ENCODE measurements at places on chromosomes 2 and 18.

DNA sequence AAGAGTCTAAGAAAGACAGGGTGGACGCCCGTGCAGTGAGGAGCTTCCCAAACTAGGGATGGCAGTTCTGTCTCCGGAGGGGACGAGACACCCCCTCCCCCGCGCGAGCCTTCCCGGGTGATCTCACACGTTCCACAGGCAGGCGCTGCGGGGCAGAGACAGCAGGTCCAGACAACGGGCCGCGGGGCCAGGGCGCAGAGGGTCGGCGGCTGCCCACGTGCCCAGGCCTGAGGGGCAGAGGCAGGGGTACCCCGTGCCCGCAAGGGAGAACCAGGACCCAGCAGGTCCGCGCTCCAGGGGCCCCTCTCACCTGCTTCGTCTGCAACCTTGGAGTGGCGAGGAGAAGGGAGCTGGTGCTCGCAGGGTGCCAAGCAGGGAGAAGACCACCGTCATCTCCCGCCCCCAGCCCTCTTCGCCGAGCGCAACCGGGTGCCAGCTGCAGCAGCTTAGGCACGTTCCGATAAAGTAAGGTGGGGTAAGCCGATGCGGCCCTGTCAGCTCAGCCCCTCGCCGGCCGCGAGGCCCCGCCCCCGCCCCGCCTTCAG is at the start of gene GPR155:
TSS of gene GPR155 (minus strand) at position 467 of the 545 bp plus-strand sequence. CDS start 5,073 bp downstream, outside the sequence.
- DNase-seq: no peak

GRCh38 chr2:60053791-60054190 is 499.7 kb downstream of the BCL11A start:
- no peak for DNase-seq

GRCh38 chr2:112092286-112093041 is 37.4 kb downstream of the TMEM87B start:
- no peak for DNase-seq

DNA sequence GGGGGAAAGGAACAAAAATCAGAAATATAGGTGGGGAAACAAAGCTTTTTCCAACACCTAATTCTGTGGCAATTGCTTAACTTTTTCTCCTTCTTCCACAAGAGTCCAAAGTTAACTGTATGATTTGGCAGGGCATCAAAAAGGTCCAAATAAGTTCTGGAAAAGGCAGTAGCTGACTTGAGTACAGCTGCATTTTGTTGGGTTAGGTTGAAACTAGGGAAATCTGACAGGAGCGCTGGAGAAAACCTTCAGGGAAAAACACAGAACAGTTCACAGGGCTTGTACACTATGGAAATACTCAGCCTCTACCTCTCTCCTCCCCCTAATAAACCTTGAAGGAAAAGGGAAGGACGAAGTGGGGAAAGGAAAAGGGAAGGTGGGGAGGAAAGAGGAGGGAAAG is 438.6 kb downstream of the ZEB2 start:
- no peak for DNase-seq

DNA sequence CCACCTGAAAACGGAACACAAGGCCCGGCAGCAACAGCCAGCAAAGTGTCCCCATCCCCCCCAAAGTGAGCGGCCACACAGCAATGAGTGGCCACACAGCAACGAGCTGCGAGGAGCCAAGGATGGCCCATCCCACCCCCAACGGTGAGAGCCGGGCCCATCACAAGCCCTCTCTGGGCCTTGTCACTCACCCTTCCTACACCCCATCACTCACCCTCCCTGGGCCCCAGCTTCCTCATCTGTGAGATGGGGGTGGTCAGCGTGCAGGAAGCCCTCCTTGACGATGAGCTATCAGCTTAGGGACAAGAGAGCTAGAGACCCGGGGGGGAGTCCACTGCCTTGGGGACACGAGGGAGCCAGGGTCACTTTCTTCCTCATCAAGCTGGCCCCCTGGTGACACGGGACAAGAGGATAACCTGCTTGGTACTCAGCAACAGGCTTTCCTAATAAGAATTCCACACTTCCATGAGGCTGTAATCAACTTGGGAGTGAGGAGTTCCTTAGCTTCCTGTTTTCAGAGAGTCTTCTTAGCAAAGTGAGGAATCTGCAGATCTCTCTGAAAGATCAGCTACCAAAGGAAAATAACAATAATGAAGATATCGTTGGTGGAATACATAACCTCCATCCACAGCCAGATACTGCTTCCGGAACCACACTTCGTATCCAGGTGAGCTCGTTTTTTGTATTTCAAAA is 92.8 kb downstream of the HDAC4 start:
- DNase-seq: no peak

DNA sequence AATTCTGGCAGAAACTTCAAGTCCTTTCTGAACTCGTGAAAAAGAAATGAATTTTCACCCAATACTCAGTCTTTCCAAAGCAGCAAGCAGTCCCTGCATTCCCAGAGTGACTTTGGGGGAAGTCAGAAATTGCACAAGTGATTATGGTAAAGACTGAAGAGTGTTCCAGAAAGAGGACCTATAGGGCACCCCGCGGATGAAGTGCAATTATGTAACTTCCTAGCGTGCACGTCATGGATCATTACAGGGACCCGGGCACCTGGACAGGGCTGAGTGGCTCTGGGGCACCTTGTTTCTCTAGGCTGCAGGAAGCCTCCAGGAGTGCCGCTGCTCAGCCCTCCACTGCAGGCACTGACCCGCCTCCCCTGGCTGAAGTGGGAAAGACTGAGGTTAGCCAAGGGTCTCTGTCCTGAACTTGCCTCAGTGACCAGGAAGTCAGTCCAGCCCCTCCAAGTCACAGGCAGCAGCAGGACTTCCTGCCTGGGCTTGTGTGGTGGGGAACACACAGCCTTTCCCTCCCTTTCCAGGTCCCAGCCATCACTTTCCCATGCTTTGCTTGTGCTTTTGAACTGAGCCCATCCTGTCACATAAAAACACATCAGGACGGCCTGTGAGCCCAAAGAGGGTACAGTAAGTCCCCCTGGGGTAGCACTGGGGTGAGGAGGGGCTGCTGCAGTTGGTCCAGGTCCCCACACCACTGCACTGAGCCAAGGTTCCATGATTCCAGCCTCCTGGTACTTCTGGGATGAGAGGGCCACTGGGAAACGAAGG is 19.8 kb downstream of the TMEM185B start:
- no peak for DNase-seq

DNA sequence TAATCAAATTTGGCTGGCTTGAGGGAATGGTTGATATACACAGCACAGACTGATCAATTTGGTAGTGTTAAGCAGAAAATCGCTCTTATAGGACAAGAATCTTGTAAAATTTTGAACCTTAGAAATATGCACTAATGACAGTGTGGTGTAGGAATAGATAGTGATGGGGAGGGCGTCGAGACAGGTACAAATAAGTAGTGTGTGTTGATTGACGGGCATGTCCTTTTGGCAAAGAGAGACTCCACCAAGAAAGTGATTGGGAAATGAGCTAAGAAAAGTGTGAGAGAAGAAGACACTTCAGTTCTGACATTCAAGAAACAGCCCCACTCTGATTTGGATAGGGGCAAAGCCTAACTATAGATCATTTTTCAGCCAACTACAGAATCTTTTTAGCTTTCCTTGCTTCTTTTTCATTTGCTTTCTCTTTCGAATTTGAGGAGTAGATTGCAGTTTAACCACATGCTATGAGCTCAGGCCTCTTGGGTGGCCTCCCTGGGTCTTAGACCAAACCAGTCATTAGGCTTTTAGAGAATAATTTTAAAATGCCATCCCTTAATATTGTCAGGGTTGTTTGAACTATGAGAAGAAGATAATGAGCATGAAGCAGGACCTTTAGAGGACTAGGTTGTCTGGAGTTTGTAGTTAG is 127.1 kb downstream of the CERS6 start:
- peak; percentile 23 for DNase-seq

- no peak for DNase-seq
These were observed 512.9 kb upstream of the ACVR2A start for GRCh38 chr2:147331790-147332419.

DNA sequence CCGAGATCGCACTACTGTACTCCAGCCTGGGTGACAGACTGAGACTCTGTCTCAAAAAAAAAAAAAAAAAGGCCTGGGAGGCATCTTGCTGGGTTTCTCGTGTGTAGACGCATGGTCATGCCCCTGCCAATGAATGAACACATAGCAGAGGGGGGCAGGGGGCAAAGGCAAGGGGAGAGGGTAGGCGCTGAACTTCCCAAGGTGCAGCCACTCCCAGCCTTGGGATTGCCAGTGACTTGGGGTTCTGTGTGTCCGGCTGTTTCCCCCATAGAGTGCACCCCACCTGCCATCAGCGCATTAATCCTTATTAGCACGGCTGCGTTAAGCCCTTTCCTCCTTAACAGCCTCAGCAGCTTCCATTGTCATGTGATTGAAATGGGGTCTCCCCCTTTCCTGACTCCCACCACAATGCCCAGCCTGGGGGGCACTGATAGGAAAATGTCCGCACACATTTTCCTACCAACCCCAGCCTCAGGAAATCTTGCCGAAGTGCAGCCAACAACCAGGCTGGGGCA is 225.8 kb downstream of the CELF4 start:
- DNase-seq: no peak

GRCh38 chr2:134206031-134206430 is 47.8 kb upstream of the MGAT5 start:
- DNase-seq: no peak

GRCh38 chr2:126823951-126824350 is 74.7 kb upstream of the TEX51 start:
- DNase-seq: no peak

GRCh38 chr2:168089200-168089599 is 158.2 kb downstream of the STK39 start:
- no peak for DNase-seq

- no peak for DNase-seq
These were observed 134.0 kb upstream of the LYPD1 start for GRCh38 chr2:132804051-132804450.

DNA sequence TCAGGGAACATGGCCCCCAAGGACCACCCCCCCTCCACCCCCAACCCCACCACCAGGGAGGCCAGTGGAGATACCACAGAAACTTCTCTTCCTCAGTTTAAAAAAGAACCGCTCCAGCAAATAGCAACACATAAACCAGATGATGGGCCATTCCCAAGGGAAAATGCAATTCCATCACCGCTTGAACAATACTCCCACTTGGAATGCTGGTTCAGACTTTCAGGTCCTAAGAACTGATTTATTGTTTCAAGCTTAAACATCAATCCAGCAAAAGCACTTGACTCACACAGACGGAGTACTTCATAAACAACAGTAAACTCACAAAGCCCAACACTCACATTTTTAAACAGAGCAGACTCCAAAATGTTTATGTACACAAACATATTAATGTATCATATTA is 6.9 kb downstream of the HDAC4 start:
- DNase-seq: no peak

- DNase-seq: no peak
These were observed 33.1 kb downstream of the DNMT3A start for GRCh38 chr2:25308599-25308998.

DNA sequence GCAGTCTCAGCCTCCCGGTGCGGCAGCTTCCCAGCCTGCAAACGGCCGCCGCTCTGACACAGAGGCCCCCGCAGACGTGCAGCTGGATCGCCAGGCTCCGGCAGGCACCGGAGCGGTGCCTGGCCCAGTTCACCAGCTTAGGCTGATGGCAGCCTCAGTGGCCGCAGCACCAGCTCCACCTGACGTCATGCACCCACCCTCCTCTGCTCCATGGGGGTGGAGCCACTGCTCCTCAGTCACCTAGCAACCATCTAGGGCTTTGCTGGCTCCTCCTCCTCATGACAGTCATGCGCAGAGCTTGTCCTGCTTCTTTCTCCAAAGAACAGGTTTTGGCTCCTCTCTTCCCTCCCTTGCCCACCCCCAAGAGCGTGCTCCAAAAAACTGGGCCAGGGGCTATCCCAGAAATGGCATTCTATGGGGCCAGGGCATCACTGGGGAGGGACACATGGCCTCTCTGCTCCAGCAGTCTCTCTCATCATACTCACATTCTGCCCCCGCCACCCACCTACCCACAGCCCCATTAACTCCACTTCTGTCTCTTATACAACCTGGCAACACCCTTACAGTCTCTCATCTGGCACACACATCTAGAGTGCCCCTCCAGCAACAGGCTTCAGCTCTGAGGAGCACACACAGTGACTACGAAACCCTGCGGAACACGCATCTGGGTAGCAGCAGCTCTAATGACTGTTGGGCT is 5.5 kb downstream of the DCTN1 start:
- no peak for DNase-seq

DNA sequence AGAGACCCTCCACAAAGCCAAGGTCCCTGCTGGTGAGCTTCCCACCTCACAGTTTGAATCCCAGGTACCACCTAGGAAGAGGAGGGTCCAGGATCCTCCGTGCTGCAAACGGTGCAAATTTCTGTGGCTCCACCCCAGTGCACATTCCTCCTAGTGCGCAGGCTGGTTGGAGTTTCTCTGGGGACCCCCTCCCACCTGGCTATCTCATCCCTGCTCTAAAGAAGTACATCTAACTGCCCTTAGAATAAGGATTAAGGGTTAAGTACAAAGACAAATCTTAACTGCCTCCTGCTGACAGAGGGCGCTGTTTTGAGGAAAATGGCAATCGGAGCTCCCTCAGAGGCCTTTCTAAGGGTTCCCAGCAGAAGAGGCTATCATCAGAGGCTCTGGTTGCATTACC is 109.6 kb upstream of the FSIP2 start:
- DNase-seq: no peak

DNA sequence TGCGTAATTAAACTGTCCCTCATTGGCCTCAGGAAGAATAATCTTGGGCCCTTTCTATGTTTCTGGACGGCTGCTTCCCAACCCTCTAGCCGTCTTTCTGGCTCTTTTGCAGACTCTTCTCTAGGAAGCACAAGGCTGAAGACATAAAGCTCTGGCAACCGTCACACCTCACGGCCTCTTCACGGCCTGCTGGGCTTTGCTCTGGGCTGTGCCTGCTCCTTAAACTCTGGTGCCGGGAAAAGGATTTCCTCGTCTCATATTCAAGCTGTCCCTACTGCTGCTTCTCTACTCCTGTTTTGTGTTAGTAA is 36.0 kb upstream of the WIPF1 start:
- DNase-seq: no peak

GRCh38 chr2:204608237-204608939 is 63.1 kb downstream of the PARD3B start:
- DNase-seq: no peak

GRCh38 chr18:45462179-45462578 is 153.1 kb upstream of the SLC14A2 start:
- no peak for DNase-seq

All from GM19239 (cell line).